ENCODE measurements at places on chromosomes 11 and 22.

- no peak for DNase-seq
Measured at GRCh38 chr11:69637941-69638871, 2.8 kb upstream of the CCND1 start.

DNA sequence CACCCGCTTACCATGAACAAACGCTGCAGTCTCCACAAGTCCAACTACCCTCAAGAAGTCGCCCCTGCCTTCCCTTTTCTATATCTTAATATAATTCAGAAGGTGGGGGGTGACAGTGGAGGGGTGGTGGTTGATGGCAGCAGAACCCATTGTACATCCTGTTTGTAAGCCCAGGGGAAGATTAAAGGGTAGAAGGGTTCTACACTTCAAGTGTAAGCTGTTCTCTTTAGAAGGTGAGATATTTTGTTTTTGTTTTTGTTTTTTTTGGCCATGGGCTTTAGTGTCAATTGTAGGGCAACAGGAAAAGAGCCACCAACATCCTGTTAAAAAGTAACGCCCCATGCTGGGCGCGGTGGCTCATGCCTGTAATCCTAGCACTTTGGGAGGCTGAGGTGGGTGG is 34.9 kb upstream of the RRAS2 start:
- DNase-seq = no peak

GRCh38 chr11:127627629-127628457 is 627.3 kb upstream of the KIRREL3 start:
- no peak for DNase-seq

GRCh38 chr11:58807343-58807742 is 37.2 kb downstream of the GLYATL2 start:
- DNase-seq = no peak

- DNase-seq = no peak
Measured at GRCh38 chr11:2694495-2694894, 5.3 kb downstream of the KCNQ1OT1 start.

- DNase-seq = no peak
Measured at GRCh38 chr11:73965076-73965763, 14.4 kb downstream of the DNAJB13 start.

GRCh38 chr11:337711-338110 is 17.1 kb upstream of the IFITM3 start:
- DNase-seq = no peak

- no peak for DNase-seq
Measured at GRCh38 chr11:68927280-68928135, 23.8 kb downstream of the IGHMBP2 start.

- no peak for DNase-seq
Measured at GRCh38 chr11:58504232-58504631, 3.7 kb downstream of the OR5B21 start.

- no peak for DNase-seq
Measured at GRCh38 chr22:23283591-23284503, 103.5 kb downstream of the BCR start.

DNA sequence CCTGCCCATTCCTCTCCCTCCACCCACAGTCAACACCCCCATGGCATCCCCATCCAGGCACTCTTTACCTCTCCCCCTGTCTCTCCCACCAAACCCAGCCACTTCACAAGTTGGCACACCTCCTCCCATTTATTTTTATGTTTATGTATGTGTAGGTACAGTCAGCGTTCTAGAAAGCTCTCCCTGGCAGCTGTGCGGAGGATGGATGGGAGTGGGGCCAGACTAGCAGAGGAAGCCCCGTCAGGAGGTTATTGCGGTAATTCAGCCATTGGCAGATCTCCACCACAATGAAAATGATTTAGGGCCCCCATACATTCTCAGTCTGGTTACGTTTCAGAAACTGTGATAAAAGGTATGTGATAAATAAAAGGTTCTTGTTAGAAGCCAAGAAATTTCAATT is 51.3 kb downstream of the BTG4 start:
- no peak for DNase-seq

DNA sequence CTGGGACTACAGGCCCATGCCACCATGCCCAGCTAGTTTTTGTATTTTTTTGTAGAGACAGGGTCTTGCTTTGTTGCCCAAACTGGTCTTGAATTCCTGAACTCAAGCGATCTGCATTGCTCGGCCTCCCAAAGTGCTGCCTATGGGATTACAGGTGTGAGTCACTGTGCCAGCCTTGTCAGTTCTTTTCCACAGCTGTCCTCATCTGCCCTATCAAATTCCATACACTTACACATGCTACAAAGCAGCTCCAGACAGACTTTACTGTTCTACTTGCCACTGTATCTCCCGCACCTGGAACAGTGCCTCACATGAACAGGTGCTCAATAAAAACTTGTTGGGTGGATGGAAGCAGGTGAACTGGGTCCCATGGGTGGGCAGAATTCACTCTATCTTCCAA is 8.2 kb downstream of the STX5 start:
- no peak for DNase-seq

DNA sequence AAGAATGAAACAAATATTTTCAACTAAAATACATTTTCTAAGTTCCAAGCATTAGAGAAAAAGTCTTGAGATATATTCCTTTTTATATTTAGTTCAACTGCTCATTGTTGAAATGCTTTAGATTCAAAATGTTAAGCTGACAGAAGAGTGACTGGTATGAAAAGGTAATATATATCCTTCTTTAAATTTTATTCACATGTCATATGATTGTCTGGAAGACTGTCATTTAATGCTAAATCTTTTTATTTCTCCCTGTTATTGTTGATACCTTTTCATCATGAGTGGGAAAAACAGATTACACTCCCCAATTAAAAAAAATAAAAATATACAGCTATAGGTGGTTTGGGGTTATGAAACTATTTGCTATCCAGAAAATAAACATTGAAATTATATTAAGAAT is 965.4 kb downstream of the JRKL start:
- no peak for DNase-seq

DNA sequence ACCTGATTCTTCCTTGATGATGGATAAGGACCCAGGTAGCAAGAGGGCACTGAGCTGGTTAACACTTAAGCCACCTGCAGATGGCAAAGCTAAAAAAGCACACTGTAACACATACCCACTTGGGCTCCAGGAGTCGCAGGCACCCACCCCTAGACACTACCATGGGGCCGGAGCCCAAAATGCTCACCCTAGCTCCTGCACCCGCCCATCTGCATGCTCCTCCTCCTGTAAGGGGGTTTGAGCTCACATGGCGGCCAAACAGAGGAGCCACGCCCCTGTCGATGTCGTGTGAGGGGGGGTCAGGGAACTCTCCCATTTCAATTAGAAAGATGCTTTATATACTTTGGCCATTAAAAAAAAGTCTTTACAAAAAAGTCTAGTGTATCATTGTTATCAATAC is 370.7 kb downstream of the DLG2 start:
- DNase-seq = no peak

DNA sequence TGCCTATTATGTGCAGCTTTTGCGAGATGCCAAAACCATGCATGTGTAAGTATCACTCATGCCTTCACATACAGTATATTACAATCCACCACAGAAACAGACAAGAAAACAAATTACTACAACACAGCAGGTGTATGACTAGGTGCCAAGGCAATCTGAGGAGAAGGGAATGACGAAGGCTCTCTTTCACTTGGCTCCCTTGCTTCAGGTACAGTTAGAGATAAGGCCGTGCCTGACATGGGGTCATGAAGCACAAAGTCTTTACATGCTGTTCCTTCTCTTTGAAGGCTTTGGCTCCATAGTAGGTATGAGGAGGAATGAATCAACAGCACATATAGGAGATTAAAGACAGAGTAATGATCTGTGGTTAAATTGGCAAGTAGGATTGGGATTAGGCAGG is 65.2 kb upstream of the FSHB start:
- no peak for DNase-seq

GRCh38 chr22:32493551-32493950 is 18.9 kb downstream of the FBXO7 start:
- no peak for DNase-seq

DNA sequence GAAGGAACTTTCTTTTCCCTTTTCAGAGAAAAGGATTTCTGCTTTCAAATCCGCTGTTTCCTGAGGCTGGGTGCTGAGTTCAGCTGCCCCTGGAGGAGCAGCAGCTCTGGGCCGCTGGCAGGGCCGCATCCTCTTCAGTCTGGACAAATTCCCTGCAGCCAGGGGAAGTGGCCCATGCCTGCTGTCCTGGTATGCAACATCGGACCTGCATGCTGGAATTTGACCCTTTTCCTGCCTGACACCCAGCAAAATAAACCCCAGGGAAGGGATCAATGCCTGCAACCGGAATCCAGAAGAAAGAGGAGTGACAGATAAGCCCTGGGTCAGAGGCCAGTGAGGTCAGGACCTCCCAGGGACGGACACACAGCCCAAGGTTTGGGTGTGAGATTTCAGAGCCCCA is 54.1 kb upstream of the LINC01488 start:
- DNase-seq = no peak

DNA sequence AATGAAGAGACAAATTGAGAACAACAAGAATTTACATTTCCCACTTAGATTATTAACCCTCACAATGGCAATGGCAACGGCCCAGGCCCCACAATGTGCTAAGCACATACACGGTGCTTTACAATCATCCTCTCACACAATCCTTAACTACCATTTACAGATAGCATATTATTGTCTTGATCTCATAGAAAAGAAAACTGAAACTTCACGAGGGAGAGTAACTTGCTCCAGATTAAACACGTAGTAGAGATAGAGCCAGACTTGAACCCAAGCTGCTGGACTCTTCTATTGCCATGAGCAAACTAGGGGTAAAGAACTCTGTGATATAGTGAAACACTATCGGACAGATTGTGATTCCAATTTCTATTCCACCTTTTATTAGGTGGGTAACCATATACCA is 665.1 kb downstream of the DLG2 start:
- no peak for DNase-seq

GRCh38 chr11:64745189-64745520 is 1.2 kb upstream of the RASGRP2 start:
- DNase-seq = peak; percentile 88

DNA sequence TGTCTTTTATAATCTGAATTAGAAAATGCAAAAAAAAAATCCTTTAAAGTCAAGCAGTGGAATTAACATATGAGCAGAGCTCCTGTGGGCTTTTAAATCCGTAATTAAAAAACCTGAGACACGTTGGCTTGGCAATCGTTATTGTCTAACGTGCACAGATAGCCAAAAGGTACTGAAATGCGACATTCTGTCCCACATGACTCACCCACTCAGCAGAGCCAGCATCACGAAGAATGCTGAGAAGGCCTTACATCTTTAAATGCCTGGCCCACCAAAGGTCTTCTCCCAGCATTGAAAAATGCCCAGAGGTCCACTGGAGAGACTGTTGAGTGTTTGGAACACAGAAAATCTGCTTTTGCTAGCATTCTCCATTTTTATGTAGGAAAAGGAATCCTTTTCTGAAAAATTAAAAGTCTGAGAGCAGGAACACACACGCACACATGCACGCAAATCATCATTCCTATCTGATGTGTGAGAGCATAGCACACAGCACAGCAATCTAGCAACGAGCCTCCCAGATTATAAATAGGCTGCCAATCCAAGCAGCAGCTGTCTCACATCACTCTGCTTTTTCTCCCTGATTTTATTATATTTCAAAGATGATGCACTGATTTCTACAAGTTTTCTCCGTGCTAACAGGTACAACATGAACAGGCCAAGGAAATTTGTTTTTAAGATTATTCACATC is 94.5 kb downstream of the PHF21A start:
- DNase-seq = no peak

DNA sequence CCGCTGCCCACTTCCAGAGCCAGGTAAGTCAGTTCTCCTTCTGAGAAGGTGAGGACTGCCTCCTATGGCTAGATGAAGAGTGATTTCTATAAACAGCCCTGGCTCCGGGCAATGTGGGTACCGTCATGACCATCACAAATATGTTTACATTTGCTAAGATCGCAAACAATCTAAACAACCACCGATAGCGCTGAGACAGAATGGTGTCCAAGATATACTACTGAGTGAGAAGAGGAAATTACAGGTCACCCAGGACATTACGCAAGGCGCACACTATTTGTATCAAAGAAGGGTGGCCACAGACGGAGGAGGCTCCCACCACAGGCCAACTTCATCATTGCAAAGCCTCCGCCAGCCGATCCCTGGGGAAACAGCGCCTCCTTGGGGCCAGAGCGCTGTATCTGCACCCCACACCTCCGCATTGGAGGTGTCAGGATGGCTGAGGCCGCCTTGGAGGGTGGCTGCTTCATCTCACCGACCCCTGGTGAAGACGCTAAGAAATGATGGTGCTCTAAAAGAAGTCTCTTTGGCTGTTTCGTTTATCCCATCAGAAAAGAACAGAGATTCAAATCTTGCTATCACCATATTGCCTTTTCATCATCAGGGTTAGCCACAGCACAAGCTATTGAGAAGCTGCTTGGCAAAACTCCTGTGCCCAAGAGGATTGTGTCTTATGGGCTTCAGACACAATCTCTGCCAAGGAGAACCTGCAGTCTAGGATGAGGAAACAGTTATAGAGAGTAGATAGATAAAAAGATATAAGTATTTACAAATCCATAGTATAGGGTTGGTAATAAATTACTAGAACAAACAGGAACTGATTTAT is 12.3 kb upstream of the ASRGL1 start:
- no peak for DNase-seq

DNA sequence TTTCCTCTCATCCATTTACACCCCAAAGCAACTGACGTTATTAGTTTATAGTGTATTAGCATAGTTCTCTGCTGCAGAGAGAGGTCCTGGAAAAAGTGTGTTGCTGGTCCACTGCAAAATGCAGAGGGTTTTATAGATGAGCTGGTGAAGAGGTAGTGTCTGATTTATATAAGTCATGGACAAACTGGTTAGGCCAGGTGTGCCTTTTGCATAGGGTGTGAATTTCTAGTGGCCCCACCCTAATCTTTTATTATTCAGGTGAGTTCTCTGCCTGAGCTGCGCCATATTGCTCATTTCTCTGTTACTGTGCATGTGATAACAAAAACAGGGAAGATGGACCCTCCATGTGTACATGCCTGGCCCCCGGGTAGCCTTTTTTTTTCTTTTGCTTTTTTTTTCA is 43.1 kb upstream of the TRIM77 start:
- DNase-seq = no peak

- no peak for DNase-seq
Measured at GRCh38 chr11:4826425-4826824, 5.3 kb downstream of the OR51F2 start.

- DNase-seq = no peak
Measured at GRCh38 chr11:83611031-83611430, 324.9 kb upstream of the CCDC90B start.

DNA sequence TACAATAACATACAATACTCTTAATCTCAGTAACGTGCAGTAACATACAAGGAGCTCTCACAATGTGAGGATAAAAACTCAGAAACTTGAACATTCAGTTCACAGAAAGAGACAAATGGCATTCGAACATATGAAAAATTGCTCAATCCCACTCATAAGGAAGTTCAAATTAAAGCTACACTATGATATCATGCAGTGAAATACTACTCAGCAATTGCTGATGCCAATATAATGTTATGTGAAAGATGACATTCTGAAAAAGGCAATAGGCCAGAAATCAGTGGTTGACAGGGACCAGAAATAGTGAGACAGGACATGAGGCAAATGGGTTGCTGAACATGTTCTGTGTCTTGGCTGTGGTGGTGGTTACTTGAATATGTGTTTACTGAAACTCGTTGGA is 33.7 kb upstream of the PITPNB start:
- no peak for DNase-seq

GRCh38 chr11:115503083-115503885 is 931 bp downstream of the CADM1 start:
- DNase-seq = no peak

- DNase-seq = no peak
Measured at GRCh38 chr11:31643857-31644256, 134.3 kb downstream of the ELP4 start.

- DNase-seq = no peak
Measured at GRCh38 chr11:79482800-79483199, 42.0 kb upstream of the TENM4 start.

- DNase-seq = peak; percentile 52
Measured at GRCh38 chr11:73393479-73394415, 17.5 kb downstream of the RELT start.

All from activated B cell treated with CpG ODN at 0.5 μM for 24 hours (primary cell).